Hematopoietic multipotent progenitor cell treated with erythropoietin and hydrocortisone succinate and interleukin-3 and kit ligand, for 6 days (in vitro differentiated cells): ENCODE measurements at places on chromosomes 1 and 21.
A peak's percentile ranks its signal among the peaks of the same experiment; 100 is the strongest.

- no peak for DNase-seq
Measured at GRCh38 chr1:55034476-55035133, 4.7 kb upstream of the PCSK9 start.

- no peak for DNase-seq
Measured at GRCh38 chr1:58031416-58031815, 515.1 kb downstream of the OMA1 start.

- DNase-seq, result no peak
Measured at GRCh38 chr1:190699165-190699564, 221.5 kb upstream of the BRINP3 start.

DNA sequence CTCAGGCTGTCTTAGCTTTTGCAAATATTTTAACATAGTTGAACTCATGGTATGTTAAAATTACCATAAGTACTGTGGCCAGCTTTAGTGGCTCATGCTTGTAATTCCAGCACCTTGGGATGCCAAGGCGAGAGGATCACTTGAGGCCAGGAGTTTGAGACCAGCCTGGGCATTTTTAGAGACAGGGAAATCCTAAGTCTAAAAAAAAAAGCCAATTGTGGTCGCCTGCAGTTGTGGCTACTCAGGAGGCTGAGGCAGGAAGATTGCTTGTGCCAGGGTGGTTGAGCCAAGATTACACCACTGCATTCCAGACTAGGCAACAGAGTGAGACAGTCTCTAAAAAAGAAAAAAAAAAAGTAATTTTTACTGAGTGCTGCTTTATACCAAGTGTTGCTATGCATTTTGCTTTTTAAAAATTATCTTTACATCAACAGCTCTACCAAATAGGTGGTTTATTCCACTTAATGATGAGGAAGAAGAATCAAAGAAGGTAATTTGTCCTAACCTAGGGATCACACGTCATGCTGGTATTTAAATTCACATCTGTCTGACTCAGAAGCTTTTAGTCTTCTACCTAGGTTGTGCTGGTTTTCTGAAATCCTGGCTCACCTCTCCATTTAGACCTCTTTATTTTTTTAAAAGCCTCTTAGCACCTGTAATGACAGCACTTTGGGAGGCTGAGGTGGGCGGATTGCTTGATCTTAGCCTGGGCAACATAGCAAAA, 16.8 kb downstream of the PPP1R12B start:
- peak; percentile 17 for DNase-seq

GRCh38 chr1:106517224-106517623, 539.2 kb upstream of the PRMT6 start:
- no peak for DNase-seq

DNA sequence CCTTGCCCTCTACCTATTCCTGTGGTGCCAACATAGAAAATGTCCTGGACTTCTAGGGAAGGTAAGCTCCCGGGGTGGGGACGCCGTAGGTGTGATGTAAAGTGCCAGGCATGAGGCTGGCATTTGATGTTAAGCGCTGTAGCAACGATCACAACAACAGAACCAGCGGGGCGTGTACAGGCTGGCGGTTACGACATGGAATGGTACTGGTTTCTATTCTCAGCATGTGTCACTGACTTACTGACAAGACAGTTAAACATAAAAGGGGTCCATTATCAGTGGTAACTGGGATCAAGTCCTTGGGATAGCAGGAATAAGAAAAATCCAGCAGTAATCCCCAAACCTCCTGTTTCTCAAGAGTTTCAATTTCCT, 58.9 kb downstream of the TGFBR3 start:
- no peak for DNase-seq

GRCh38 chr1:30753660-30754123, 3.9 kb downstream of the LAPTM5 start:
- DNase-seq, result peak; percentile 58

GRCh38 chr1:81551946-81552345, 248.8 kb upstream of the ADGRL2 start:
- DNase-seq, result no peak

DNA sequence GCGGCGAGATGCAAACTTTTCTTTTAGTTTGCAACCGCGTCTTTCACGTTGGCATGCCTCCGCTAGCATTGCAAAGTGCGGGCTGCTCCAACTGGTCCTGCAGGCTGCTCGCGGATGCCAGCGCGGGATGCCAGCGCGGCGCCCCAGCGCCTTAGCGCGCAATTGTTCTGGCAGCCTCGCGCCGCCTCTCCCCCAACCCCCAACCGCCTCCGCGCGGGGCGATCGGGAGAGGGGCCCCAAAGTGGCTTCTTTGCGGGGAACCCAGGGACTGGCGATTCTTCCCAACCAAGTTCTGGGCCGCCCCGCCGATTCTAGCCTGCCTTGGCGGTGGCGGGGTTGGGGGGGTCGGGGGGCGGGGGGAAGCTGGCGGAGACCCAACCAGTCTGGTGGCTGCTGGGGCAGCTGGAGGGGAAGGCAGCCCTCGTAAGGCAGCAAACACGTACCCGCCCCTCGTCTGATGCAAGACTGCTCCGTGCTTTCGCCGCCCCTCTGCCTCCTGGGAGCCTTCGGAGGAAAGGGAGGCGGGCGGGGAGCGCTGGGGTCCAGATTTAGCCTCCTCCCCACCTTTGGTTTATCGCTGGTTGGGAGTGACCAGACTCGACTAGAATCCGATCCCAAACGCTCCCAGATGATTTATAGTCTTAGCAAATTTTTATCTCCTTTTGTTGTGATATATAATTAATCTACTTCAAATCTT, 756 bp downstream of the PHGDH start:
- DNase-seq, result peak; percentile 61

DNA sequence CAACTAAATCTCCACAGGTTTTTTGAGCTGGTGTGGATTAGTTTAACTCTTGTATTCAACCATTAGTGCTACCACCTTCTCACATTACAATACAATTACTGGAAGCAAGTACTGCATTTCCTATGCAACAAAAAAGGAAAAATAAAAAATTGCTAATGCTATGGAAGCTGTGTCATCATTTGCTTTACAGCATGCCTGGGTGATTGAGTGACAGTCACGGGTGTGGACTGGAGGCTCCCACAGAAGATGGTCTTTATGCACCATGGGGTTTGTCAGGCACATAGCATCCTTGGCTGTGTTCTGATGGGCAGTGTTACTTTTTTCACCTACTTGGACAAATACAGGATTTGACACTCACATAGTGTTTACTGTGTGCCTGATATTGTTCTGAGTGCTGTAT, 262.3 kb downstream of the TM2D1 start:
- DNase-seq, result no peak

DNA sequence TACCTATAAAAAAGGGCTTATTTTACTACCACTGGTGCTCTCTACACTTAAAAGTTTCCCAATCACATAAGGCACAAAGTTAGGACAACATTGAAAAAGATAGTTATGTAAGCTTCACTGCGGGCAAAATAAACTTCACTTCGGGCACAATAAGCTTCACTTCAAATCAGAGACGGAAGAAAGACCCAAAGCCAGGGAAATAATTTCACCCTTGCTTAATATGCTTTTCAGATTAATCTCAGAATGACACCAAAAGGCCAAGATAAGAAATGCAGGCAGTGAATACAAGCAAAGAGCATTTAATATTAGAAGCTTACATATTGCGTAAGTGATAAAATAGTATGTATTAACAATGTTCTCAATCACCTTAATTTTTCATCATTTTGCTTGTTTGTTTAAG, 444.2 kb downstream of the SETD4 start:
- peak; percentile 60 for DNase-seq

- peak; percentile 85 for DNase-seq
Measured at GRCh38 chr1:29736582-29737188, 500.4 kb downstream of the PTPRU start.

GRCh38 chr1:99529002-99529401, 116.9 kb upstream of the PALMD start:
- DNase-seq, result no peak

GRCh38 chr1:65165269-65165993, 17.4 kb downstream of the AK4 start:
- peak; percentile 97 for DNase-seq

DNA sequence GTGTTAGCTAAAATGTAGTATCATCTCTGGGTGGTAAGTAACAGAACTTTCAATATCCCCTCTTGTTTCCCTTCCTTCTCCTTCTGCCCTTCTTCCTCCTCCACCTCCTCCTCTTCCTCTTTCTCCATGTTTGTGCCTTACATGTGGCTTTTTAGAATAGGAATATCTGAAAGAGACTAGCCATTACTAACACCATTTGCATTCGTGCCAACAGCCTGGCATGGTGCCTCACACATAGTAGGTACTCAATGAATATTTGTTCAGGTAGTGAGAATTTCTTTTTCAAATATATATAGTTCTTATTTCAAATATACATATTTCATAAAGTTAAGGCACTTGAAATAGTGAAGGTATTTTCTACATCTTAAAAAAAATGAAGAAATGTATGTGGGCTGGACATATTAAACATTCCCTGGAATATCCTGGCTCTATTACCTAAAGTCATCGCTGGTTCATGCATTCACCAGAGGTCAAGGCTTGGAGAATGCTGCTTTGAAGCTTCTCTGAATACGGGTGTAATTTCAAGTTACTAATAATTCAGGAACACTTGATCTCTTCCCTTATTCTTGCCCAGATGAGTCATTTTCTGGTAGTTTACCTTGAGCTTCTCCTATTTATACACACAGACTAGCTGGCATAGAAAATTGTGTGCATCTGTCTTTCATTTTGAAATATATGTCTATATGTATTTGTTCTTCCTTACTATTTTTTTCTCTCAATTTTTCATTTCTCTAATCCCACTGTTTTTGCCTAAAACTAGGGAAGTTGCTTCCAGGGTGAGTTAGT, 319.4 kb downstream of the TGFB2 start:
- no peak for DNase-seq

- no peak for DNase-seq
Measured at GRCh38 chr1:211382182-211382713, 55.6 kb downstream of the TRAF5 start.

- DNase-seq, result no peak
Measured at GRCh38 chr1:29540801-29541357, 304.6 kb downstream of the PTPRU start.

- no peak for DNase-seq
Measured at GRCh38 chr21:36965720-36966065, 776 bp downstream of the HLCS start.

GRCh38 chr21:15084668-15085067, 19.9 kb upstream of the NRIP1 start:
- DNase-seq, result no peak

DNA sequence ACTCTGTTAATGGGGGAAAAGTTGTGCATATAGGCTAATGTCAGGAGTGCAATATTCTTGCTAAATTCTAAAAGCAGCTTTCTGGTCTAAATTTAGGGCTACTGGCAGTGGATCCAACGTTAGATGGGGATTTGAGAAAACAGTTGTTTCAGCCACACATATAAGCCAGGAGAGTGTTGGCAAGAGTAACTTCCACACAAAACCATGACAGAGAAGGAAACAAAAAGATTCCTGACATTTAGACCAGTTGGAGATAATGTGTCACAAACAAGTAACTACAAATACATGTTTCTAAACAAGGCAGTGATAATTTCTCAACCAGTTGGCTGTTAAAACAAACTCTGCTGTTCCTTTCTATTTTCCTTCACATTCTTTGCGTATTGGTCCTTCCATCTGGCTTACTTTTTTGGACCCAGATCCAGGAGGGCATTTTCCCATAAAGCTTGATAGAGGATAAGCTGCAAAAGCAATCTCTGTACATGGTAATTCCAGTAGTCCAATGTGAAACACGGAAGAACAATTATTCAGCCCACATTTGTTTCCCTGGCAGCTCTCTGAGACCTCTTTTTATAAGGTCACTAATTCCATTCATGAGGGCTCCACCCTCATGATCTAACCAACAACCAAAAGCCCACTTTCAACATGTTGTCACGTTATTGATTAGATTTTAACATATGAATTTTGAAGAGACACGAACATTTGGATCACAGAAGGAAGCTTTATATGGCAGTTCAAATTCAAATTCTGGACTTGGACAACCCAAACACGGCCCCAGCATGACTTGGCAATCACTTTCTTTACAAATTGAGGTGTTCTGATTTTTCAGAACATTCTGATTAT, 1888.6 kb downstream of the MRPL39 start:
- DNase-seq, result no peak

GRCh38 chr21:37159053-37159776, 86.2 kb downstream of the TTC3 start:
- DNase-seq, result no peak

- no peak for DNase-seq
Measured at GRCh38 chr1:115222616-115223402, 115.2 kb downstream of the NGF start.

DNA sequence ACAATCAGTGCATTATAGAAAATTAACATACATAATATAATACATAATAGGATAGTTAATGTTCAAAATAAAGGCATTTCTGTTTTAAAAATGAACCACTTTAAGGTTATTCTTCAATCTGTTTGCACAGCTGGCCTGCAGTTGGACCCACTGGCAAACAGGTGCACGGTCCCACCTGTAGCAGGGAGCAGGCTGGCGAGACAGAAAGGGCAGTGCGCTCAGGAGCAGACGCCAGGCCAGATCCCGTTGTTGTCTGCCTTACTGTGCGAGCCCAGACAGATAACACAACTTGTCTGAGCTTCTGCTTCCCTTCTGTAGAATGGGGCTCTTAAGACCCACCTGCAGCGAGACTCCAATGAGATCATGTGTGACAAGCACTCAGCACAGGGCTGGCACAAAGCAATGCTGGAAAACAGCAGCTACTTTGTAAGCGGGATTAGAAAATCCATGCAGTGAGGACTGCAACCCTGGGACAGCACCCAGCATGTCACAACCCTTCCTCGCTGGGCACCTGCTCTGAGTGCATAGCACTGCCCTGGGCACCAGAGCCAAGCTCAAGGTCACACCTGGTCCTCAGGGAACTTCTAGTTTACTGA, 33.5 kb downstream of the VPS26C start:
- DNase-seq, result no peak

GRCh38 chr1:77671836-77672235, 10.6 kb downstream of the ZZZ3 start:
- no peak for DNase-seq

- DNase-seq, result no peak
Measured at GRCh38 chr1:54027848-54028247, 9.9 kb upstream of the LDLRAD1 start.

DNA sequence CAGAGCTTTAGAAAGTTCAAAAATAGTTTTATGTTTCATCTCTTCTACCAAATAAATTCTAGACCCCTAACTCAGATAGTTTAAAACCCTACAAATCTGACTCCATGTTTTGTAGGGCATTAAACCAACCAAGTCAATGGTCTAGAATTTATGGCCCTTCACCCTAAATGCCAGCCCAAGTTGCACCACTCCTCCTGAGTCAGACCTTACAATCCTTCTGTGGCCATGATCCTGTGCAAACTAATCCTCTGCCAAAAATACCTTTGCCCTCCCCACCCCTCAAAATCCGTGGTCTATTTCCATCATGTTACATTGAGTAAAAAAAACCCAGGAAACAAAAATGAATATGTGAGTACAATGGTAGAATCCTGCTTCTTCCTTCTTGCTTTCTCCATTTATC, 179.3 kb downstream of the NR5A2 start:
- DNase-seq, result no peak
